ENCODE measurements at places on chromosomes 4 and X. TPM values are rescaled to one million over a fixed set of nuclear protein-coding genes. Genes with fewer than 3 reads are reported as not detected.
A peak's percentile ranks its signal among the peaks of the same experiment; 100 is the strongest.

The MSANTD1 gene
- polyA plus RNA-seq: 0.39 TPM

DNA sequence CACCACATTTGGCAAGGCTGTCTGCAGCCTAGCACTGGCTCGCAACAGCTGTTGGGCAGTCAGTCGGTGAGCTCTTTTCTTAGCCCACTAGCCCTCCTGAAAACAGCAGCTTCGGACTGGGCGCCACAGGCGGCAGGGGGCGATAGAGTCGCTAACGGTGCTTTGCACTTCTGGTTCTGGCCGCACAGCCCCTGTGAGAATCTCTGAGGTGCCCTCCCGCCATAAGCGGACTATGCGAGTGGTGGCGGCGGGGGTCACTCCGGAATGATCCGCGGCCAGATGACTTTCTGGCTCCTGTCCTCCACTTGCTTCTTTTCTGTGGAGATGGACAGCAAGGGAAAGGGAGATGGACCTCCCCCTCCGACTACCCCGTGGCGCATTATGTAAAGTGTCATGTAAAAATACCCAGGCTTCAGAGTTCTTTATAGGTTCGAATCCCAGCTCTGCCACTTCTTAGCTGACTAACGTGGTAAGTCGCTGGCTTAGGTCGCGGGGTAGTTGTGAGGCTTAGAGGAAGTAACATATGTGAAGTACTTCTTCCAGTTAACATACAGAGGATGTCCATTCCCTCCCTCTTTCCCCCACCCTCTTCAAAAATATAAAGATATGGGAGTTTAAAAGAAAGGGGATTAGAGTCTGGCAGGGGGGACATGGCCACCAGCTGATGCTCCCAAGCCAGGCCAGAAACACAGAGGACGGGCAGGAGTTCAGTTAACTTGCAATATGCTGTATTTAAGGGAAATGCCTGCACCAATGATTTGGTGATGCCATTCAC, 11.0 kb downstream of the ARHGAP36 start:
- no peak for DNase-seq

DNA sequence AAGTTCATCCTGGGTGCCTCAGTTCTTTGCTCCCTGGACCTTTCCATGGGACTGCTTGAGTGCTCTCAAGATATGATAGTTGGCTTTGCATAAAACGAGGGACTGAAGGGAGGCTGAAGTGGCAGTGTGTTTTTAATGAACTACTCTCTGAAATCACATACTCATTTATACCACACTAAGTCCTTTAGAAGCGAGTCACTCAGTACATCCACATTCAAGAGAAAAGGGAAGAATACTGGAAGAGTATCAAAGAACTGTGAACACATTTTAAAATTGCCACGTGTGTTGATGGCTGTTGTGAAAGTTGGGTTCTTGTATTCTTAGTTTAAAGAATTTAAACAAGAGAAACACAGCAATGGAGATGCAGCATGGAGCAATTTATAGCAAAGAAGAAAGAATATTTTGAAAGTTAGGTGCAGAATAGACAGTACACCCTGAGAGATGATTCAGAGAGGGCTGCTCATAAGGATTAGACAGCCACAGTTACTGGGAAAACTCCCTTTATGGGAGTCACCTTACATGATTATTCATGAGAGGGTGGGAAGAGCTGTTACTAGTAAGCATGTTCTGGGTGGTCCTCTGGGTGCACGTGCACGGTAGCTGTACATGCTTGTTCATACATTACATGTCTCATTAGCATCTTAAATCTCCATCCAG, 380.7 kb downstream of the ADGRL3 start:
- DNase-seq: no peak

The PCDH18 gene
- polyA plus RNA-seq: 210 TPM

- no peak for DNase-seq
Observed at GRCh38 chr4:87304745-87305432, 17.8 kb downstream of the HSD17B13 start.

- no peak for DNase-seq
Observed at GRCh38 chr4:94530073-94530472, 78.3 kb downstream of the PDLIM5 start.

The PDGFC gene
- 67.8 TPM for polyA plus RNA-seq

DNA sequence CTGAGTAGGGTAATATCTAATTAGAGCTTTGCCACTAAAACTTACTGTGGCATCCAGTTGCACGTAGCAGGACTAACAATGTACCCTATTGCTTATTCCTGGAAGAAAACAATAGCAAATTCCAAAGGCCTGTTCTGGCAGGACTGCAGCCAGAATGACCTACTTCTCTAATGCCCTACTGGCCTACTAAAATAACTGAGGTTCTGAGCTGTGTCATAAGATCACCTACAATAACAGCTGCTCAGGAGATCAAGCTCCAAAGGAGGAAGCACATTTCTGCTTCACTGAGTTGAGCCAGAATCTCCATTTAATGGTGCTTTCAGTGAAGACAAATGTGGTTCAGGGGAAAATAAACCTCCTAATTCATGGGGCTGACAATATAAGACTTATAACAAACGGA, 42.2 kb upstream of the CXCL8 start:
- DNase-seq: peak; percentile 28

The TEX13B gene
- polyA plus RNA-seq: not detected

The PPAT gene
- polyA plus RNA-seq: 25.3 TPM

- no peak for DNase-seq
Observed at GRCh38 chrX:44344194-44344593, 722 bp upstream of the EFHC2 start.

Data from right renal pelvis (tissue), 4 donors.